ENCODE measurements at places on chromosomes 2 and 18.

GRCh38 chr2:99593692-99594427 is 104.0 kb upstream of the REV1 start:
- DNase-seq = no peak

GRCh38 chr2:37232131-37232933 is 874 bp downstream of the NDUFAF7 start:
- DNase-seq = no peak

DNA sequence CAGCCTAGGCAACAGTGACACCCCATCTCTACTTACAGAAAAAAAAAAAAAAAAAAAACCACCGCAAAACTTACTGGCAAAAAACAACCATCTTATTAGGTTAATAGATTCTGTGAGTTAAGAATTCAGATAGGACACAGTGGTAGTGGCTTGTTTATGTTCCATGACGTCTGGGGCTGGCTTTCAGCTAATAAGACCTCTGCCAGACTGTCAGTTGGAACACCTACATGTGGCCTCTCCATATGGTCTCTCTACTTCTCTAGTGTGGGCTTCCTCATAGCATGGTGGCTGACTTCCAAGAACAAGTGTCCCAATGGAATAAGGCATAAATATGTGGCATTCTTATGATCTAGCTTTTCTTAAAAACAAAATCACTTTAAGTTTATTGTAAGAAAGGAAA is 94.0 kb upstream of the OTX1 start:
- no peak for DNase-seq

- no peak for DNase-seq
These were observed 76.8 kb downstream of the LIMS1 start for GRCh38 chr2:108611021-108611420.

DNA sequence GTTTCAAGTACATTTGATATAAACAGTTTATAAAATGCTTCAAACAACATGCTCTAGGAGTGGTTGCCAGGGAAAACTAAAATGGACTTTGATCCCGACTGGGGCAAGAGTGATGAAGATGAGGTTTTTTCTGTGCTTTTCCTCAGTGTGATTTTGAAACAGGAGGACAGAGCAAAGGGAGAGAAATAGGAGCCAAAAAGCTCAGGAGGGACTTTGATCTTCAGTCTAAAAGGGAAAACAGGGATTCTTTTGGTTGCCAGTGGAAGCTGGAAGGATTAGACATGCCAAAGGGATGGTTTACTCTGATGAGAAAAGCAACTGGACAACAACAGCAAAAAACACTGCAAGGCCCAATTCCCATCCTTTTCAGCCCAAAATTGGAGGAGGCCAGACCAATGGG is 95.5 kb downstream of the LTBP1 start:
- DNase-seq = no peak

DNA sequence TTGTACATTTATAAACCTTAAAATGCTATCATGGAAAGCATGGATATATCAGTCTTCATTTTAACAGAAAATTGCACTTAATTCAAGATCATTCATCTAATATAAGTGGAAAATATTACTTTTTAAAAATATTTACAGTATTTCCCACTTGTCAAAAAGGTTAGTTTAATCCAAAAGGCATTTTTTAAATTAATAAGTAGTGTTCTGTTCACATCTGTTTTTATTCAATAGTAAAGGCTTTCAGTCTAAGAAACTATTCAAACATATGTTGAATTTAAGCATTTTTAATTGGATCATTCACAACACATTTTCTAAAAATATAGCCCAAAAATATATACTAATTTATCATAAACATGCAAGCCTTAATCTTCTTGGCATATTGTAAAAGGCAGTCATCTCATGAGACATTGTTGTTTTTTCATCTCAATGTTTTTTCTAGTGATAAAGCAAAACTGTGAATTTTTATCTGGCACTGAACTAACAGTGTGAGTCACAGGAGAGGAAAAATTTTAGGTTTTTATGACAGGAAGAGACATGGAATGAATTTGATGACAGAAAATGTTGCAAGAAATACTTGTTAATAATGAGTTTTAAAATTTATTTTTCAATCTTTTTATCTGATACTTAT is 1642.5 kb upstream of the TMEFF2 start:
- DNase-seq = no peak

DNA sequence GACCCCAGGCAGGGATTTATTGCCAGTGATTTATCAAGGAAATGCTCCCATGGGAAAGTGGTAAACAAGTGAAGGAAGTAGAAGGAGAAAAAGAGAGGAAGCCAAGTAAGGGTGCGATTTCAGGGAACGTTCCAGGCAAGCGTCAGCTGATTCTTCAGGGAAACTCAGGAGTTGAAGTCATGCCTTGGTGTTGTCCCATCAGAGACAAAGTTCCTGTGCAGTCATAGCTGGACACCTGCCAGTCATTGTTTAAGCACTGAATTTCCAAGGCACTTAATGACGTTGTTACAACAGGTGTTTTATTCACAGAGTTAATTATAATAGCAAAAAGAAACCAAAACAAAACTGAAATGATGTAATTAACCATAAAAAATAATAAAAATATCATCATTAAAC is 381.8 kb upstream of the CRIM1 start:
- DNase-seq = no peak

DNA sequence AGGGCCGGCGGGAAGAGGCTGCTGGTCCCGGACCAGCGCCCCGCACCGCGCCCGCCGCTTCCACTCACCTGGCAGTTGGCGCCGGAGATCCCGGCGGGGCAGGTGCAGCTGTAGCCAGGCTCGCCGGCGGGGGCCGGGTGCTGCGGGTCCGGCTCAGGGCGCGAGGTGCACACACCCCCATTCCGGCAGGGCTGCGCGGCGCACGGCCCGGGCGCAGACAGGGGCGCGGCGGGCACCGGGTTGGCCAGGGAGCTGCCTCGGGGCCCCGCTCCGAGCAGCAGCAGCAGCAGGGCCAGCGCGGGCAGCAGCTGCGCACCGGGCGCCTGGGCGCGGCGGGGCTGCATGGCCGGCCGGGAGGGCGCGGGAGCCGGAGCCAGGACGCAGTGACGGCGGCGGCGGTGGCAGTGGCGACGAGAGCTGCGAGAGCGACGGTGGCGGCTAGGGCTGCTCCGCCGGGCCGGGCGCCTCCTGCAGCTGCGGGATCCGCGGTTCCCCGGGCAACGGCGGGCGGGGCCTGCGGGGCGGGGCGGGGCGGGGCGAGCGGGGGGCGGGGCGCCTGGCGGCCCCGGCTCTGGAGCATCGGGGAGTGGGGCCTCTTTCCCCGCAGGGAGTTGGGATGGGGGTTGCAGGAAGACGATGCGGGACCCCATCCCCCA is at the start of gene DNER:
Gene DNER (minus strand): TSS at position 476 of the 656 bp plus-strand sequence. CDS start 132 bp downstream, at position 344.
- DNase-seq = peak; percentile 27

DNA sequence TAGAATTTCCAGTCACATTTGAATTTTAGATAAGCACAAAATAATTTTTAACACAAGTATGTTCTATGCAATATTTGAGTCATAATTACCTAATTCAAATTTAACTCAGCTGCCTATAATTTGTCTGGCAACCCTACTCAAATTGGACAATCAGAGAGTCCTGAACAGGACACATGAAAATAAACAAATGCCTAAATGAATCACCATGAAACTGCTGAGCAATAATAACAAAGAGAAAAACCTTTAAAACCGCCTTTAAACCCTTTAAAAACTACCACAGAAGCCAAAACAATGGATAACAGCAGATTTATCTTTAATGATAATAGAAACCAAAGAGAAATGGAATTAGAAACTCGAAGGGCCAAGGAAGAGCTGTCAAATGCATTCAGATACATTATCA is 39.5 kb downstream of the ARL4C start:
- no peak for DNase-seq

DNA sequence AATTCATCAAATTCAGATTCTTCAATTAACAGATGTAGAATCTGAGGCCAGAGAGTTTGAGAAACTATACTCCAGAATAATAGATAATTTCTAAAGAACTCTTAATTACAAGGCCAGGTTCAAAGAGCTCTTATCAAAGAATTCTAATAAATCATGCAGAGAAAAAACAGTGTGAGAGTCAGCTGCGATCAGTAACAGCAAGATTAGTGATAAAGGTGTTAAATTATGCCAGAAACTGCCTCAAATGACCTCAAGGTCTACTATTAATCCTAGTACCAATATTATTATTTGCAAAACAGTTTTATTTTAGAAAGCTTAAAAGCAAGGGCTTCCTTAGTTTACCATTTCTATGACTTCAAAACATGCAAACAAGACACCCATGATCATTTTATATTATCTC is 215.3 kb downstream of the GCA start:
- no peak for DNase-seq

- no peak for DNase-seq
These were observed 285.7 kb downstream of the TCF4 start for GRCh38 chr18:55302167-55302833.

DNA sequence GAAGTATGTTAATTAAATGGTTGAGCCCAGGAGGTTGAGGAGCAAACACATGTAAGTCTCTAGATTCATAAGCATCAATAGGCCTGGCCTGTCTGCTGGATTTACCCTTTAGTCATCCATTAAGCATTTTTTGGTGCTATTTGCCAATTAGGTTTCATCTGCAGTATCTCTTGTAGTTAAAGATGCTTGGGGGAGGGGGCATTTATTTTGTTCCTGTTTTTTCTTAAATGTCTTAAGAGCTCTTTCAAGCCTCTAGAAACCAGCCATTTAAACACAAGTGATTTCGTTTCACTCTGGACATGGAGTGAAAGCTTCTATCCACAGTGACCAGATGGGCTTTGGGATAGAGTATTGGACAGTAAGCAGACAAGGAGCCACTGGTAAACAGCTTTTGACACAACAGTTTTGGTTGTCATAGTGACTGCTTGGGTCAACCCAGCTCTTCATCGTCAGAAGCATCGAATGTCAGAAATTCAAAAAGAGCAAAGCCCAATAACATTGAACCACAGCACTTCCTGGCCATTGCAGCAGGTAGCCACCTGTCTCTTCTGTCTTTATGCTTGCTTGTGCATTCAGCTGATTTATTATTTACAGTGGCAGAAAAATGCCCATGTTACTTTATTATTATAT is 4.9 kb downstream of the QPCT start:
- DNase-seq = peak; percentile 25

DNA sequence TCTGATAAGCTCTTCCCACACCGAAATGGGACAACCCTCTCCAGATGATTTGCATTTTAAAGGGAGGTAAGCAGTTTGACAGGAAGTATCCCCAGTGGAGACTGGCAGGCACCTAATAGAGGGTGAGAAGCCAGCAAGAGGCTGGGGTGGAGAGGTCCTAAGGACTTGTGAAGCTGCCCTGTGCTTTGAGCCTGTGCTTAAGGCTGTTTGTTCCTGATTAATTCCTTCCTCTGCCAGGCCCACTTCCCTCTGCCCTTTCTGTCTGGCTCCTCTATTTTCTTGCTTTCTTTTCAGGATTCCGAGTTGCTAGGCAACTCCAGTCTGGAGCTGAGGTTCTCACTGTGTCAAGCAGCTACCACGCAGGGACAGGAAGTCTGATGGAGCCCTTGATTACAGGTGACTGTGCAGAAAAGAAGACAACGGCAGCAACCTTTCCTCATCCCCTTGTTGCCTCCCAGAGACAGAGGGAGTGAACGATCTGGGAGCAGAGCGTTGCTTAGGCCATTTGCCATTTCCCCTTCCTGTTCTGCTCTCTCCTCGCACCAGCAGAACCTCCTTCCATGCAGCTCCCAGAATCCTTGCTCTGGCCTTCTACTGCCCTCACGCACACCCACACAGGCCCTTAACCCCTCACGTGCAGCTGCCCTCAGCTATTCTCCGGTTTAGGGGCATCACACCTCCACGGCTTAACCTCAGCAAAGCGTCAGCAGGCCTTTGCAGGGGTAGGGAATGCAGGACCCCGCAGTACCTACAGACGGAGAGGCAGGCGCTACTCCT is 103.6 kb upstream of the CELF4 start:
- DNase-seq = no peak

DNA sequence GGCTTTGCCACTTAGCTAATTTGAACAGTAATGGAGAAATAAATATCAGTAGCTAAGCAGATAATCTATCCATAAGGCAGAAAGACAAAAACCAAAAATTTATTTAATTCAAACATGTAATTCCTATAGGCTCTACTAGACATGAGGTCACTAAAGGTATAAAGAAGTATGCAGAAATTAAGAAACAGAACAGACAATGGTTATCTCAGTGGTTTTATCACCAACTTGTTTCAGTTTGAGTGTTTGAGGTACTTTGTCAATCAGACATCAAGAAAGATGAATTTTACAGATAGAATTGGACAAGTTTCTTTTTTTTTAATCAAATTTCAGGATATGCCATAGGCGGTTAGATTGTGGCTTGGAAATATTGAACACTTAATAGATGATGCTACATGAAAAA is 67.4 kb upstream of the ZEB2 start:
- no peak for DNase-seq
